ENCODE measurements at places on chromosomes 1 and 21.
A peak's percentile ranks its signal among the peaks of the same experiment; 100 is the strongest.

- no peak for DNase-seq
These were observed 160.1 kb downstream of the TBX15 start for GRCh38 chr1:118828038-118828437.

DNA sequence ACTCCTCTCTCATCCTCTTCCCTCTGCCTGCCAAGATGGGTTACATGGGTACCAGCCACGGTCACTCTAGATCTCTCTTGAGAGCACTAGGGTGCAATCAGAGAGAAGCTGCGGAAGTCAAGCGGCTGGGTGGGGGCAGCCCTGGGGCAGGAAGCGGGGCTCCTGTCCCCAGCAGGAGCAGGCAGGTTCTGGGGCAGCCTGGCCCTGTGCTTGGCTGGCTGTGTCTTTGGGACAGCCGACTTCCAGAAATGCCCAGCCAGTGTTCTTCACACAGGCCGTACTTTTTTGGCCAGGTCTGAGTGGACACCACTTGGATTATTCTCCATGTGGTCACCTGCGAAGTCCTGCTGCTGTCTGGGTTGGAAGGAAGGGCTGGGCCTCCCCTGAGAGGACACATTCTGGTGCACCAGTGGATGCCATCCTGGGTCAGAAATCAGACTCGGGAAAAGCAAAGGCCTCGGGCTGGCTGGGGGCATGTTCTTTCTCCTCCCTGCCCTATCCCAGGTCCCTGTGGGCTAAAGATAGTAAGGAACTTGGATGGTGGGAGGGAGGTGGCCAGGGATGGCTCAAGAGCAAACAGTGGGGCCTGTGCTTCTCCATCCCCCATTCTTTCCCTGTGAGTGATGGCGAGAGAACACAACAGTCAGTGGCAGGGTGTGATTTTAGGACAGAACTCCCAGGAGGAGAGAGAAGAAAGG is 93.7 kb downstream of the ITPKB start:
- peak; percentile 58 for DNase-seq

DNA sequence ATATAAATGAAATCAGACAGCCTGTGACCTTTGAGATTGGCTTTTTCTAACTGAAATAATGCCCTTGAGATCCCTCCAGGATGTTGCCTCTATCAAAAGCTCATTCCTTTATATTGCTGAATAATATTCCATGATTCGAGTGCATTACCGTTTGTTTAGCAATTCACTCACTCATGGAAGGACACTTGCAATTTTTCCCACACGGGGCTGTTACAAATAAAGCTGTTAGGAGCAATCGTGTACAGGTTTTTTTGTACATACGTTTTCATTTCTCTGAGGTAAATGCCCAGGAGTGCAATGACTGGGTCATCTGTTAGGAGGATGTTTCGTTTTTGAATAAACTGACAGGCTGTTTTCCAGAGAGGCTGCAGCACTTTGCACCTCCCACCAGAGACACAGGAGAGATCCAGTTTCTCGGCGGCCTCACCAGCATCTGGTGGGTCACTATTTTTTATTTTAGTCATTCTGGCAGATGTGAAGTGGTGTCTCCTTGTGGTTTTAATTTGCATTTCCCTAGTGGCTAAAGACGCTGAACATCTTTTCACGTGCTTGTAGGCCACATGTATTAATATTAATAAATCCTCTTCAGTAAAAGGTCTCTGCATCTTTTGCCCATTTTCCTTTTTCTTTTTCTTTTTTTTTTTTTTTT is 11.0 kb downstream of the PRDM15 start:
- DNase-seq: no peak

GRCh38 chr1:82466416-82466815 is 665.7 kb downstream of the ADGRL2 start:
- no peak for DNase-seq

GRCh38 chr1:34983700-34984355 is 1.3 kb downstream of the TMEM35B start:
- DNase-seq: no peak

GRCh38 chr1:154329551-154330131 is 4.3 kb downstream of the ATP8B2 start:
- peak; percentile 56 for DNase-seq

DNA sequence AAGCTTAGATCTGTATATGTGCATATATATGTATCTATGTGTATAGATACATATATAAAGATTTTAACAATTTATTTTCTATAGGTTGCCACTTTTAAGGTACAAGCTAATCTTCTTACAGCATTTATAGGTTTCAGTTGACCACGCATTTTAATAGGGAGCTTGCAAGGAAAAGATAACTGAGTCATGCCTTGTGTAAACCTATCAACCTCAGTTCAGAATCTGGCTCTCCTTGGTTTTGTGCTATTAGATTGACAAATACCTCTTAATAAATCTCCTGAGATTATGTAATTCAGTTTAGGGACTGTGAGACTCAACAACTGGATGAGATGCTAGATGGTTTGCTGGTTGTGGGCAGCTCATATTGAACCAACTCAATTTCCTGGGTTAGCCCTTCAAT is 114.7 kb upstream of the SERBP1 start:
- no peak for DNase-seq

- DNase-seq: no peak
These were observed 87.5 kb downstream of the COL24A1 start for GRCh38 chr1:86068841-86069756.

DNA sequence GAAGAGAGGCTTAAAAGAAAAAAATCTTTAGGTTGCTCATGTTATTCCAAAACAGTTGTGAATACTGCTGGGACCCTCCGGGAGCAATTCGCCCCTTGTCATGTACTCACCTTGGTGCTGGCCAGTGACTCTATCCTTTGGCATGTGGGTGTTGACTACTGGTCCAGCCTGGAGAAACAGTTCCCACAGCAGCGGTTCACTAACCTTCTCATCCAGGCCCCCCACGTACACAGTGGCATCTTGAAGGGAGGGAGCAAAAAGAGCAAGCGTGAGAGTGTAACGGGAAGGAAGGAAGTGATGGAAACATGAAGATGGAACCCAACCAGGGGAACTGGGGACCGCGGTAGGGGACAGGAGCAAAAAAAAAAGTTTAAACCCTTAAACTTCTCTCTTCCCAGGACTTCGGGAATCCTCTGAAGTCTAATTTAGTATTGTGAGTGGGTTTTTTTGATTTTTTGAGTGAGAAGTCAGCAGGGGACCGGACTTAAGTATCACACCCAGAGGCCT is 494 bp downstream of the SF3B4 start:
- no peak for DNase-seq

DNA sequence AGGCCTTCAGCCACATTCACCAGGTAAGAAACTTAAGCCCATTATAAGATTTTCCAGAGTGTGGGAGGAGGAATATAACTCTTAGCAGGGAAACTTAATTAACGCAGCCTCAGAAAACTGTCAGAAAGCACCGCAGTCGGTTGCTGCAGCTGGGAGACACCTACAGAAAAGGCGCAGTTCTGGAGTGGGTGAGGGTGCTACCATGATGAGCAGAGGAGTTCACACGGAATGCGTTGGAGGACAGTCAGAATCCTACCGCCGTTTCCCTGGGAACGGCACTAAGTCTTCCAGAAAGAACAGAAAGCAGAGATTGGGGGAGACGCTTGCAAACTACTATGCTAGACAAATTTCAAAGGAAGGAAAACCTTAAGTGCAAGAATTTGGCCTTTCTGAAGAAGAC is 6.4 kb downstream of the ACTN2 start:
- no peak for DNase-seq

DNA sequence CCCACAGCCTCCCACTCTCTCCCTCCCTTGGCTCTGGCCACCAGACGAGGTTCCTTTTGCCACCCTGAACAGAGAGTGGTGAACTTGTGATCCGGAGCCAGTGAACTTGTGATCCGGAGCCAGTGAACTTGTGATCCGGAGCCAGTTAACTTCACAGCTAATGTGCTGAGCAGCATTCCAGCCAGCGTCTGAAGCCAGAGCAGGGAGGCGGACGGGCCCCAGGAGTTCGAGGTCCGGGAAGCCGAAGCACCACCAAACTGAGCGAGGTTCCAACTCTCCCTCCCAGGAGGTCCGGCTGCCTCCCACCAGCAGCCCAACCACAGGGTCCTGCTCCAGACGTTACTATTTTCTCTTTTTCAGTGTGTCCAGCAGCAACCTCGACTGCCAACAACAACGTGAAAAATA is 85.8 kb downstream of the SYF2 start:
- no peak for DNase-seq

GRCh38 chr21:16775076-16775475 is 737.8 kb upstream of the CXADR start:
- DNase-seq: no peak

Measured in activated CD8-positive, alpha-beta T cell treated with anti-CD3 and anti-CD28 coated beads, Interleukin-2, amount 10 ng/mL, durations not matched to agents 7 days and 5 days (primary cell).